ENCODE measurements at places on chromosomes 1 and 21.

GRCh38 chr1:225780134-225780533, 2.5 kb downstream of the SRP9 start:
- no peak overlapping the region for H3K4me3 ChIP-seq
- H3K27me3 ChIP-seq: no peaks in the 10 kb centered on the region
- H3K27ac ChIP-seq: no peak overlapping the region
- DNase-seq: no peak
- H3K36me3 ChIP-seq: peaks cover 2% of the 10 kb centered on the region

DNA sequence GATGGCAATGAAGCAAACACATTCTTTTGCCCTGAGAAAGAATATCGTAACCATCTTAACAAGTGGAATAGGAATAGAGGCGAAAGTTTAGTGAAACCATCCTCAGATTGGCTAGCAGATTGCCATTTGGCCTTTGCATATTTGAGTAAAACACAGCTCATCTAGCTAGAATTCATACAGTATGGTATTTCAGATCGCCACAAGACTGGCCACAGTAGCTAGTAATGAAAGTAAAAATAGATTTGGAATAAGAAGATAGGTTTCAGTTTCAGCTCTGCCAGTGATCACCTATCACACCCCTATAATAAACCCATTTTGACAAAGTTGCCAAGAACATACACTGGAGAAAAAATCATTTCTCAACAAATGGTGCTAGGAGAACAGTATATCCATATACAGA, 294.9 kb downstream of the LRRIQ3 start:
- H3K36me3 ChIP-seq: no peaks in the 10 kb centered on the region
- no peak for DNase-seq
- H3K4me3 ChIP-seq: no peak overlapping the region
- no peak overlapping the region for H3K27ac ChIP-seq
- H3K4me1 ChIP-seq: no peaks in the 10 kb centered on the region

GRCh38 chr1:89739013-89739843, 81.6 kb upstream of the LRRC8D start:
- no peaks in the 10 kb centered on the region for H3K27me3 ChIP-seq
- no peak overlapping the region for H3K4me3 ChIP-seq
- no peaks in the 10 kb centered on the region for H3K4me1 ChIP-seq
- no peaks in the 10 kb centered on the region for H3K36me3 ChIP-seq

GRCh38 chr21:39048574-39048973, 134.7 kb downstream of the PSMG1 start:
- no peak overlapping the region for H3K4me3 ChIP-seq
- no peak overlapping the region for H3K27ac ChIP-seq
- no peak for DNase-seq
- H3K4me1 ChIP-seq: no peaks in the 10 kb centered on the region
- H3K36me3 ChIP-seq: no peaks in the 10 kb centered on the region

DNA sequence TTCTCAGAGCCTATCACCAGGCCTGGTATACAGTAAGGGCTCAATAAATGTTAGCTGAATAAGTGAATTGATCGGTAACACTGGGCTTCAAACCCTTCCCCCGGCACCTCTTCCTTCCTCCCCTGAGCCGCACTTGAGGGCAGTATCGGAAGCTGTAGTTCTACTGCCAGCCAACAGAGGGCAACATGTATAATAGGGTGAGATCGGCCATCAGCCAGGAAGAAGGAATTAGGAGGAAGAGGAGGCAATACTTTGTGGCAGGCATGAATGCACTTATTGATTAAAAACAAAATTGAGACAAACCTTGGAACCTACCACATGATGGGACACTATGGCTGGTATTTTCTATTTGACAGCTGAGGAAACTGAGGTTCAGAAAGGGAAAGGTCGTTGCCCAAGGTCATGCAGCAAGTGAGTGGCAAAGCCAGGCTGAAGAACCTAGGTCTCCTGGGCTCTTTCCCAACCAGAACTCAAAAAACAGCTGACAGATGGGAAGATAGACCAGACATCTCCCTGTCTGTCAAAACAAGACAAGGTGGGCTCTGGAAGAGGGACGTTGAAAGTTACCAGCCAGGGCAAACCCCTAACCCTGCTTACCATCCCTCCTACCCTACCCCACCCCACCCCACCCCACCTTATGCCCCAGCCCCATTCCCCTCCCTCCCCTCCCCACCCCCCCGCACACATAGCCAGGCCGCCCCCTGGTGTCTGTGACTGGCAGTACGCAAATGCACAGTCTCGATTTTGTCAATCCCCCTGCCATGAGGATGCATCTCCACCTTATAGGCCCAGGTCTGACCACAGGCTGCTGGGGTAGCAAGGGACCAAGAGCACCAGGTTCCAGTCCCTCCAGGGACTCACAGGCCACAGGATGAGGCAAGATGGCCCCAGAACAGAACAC, 107.3 kb upstream of the RUNX3 start:
- no peaks in the 10 kb centered on the region for H3K27me3 ChIP-seq
- H3K4me3 ChIP-seq: no peak overlapping the region
- H3K4me1 ChIP-seq: peaks cover 10% of the 10 kb centered on the region
- no peaks in the 10 kb centered on the region for H3K36me3 ChIP-seq

DNA sequence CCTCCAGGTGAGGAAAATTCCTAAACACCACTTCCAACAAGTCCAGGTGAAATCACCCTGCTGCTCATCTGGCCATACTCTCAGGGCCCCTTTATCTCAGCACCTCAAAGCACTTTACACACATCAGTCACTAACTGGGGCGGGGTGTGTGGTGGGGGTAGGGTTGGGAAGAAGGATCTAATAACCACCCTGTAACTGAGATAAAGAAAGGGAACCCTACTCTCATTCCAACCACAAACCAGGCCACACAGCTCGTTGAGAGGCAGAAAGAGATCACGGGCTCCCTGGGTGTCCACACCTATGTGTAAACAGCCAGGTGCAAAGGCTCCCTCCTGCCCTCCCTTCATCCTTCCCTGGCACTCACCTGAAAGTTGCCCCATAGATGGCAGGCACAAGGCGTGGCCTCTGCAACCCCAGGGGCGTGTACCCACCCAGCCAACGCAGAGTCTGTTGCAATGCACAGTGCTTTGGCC, 20.4 kb downstream of the GPR161 start:
- peaks cover 31% of the 10 kb centered on the region for H3K4me1 ChIP-seq
- H3K4me3 ChIP-seq: no peak overlapping the region
- H3K27ac ChIP-seq: peak overlapping the region; percentile 61
- peak; percentile 63 for DNase-seq
- H3K36me3 ChIP-seq: no peaks in the 10 kb centered on the region

- no peak overlapping the region for H3K27ac ChIP-seq
- DNase-seq: no peak
- no peaks in the 10 kb centered on the region for H3K36me3 ChIP-seq
- no peak overlapping the region for H3K4me3 ChIP-seq
- H3K27me3 ChIP-seq: no peaks in the 10 kb centered on the region
These were observed 23.0 kb upstream of the DNAJC11 start for GRCh38 chr1:6724517-6725141.

GRCh38 chr1:12480748-12481362, 137.2 kb downstream of the DHRS3 start:
- H3K36me3 ChIP-seq: no peaks in the 10 kb centered on the region
- no peak for DNase-seq
- peaks cover 76% of the 10 kb centered on the region for H3K4me1 ChIP-seq
- no peak overlapping the region for H3K4me3 ChIP-seq
- H3K27me3 ChIP-seq: no peaks in the 10 kb centered on the region

GRCh38 chr1:53401813-53402745, 57.1 kb upstream of the DMRTB1 start:
- no peak overlapping the region for H3K27ac ChIP-seq
- no peak overlapping the region for H3K4me3 ChIP-seq
- H3K27me3 ChIP-seq: no peaks in the 10 kb centered on the region
- no peaks in the 10 kb centered on the region for H3K36me3 ChIP-seq
- DNase-seq: no peak
- H3K4me1 ChIP-seq: no peaks in the 10 kb centered on the region

DNA sequence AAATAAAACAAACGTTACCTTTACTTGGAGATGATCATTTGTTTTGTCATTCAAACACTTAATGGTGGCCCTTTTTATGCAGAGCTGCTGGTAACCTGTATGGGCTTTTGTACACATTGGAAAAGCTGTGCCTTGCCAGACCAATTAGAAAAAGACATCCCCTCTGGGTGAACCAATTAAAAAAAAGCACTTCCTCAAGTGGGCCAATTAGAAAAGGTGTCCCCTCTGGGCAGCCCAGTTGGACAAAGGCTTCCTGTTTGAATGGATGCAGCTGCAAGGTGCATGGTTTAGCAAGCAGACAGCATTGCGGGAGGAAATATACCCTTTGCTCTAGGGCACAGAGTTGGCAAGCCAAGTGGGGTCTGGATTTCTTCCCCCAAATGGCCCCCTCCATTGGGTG, 21.6 kb downstream of the HUNK start:
- no peaks in the 10 kb centered on the region for H3K36me3 ChIP-seq
- H3K27ac ChIP-seq: peak overlapping the region; percentile 76
- no peaks in the 10 kb centered on the region for H3K27me3 ChIP-seq
- no peak for DNase-seq

GRCh38 chr21:38989379-38989744, 183.6 kb downstream of the ETS2 start:
- DNase-seq: no peak
- no peaks in the 10 kb centered on the region for H3K36me3 ChIP-seq
- no peak overlapping the region for H3K27ac ChIP-seq
- no peaks in the 10 kb centered on the region for H3K27me3 ChIP-seq

DNA sequence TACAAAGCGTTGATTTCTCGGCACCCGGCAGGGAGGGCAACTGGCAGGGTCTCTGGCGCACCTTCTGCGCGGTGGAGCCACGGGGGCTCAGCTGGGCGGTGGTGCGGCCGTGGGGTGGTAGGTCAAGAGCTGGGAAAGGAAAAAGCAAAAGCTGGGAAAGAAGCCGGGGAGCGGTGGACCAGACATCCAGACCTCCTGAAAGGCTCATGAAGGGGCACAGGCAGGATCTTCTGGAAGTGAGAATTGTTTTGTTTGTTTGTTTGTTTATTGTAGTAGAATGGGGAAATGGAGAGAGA, 7.2 kb upstream of the RNU1-1 start:
- H3K4me1 ChIP-seq: no peaks in the 10 kb centered on the region
- no peak overlapping the region for H3K27ac ChIP-seq
- H3K27me3 ChIP-seq: peaks cover 4% of the 10 kb centered on the region

GRCh38 chr1:158251163-158251562, 3.1 kb upstream of the CD1A start:
- no peak overlapping the region for H3K4me3 ChIP-seq
- H3K27ac ChIP-seq: no peak overlapping the region
- no peak for DNase-seq
- H3K4me1 ChIP-seq: no peaks in the 10 kb centered on the region

DNA sequence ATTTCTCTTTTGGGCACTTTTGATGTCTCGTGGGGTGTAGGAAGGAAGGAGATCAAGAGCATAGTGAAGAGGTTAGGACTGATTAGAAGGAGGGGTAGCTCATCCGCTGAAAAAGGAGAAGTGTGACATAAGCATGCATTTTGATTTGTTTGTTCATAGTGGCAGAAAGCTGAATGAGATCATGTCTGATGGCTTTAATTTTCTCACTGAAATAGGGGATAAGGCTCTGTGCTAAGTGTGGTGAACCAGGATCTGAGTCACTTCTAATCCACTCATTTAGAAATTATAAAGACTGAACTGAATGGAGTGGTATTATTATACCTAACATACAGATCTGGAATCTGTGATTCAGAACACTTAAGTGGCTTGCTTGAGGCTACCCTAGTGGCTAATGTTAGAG, 344.5 kb downstream of the PDE4B start:
- H3K4me3 ChIP-seq: no peak overlapping the region
- H3K27me3 ChIP-seq: no peaks in the 10 kb centered on the region
- no peak for DNase-seq
- no peaks in the 10 kb centered on the region for H3K4me1 ChIP-seq
- H3K36me3 ChIP-seq: no peaks in the 10 kb centered on the region

GRCh38 chr1:78072216-78072615, 26.4 kb downstream of the GIPC2 start:
- DNase-seq: no peak
- no peak overlapping the region for H3K4me3 ChIP-seq
- peaks cover 30% of the 10 kb centered on the region for H3K4me1 ChIP-seq

GRCh38 chr1:40384413-40384762, 10.9 kb downstream of the SMAP2 start:
- peak overlapping the region; percentile 77 for H3K27ac ChIP-seq
- peaks cover 95% of the 10 kb centered on the region for H3K4me1 ChIP-seq
- no peaks in the 10 kb centered on the region for H3K27me3 ChIP-seq
- H3K4me3 ChIP-seq: no peak overlapping the region

DNA sequence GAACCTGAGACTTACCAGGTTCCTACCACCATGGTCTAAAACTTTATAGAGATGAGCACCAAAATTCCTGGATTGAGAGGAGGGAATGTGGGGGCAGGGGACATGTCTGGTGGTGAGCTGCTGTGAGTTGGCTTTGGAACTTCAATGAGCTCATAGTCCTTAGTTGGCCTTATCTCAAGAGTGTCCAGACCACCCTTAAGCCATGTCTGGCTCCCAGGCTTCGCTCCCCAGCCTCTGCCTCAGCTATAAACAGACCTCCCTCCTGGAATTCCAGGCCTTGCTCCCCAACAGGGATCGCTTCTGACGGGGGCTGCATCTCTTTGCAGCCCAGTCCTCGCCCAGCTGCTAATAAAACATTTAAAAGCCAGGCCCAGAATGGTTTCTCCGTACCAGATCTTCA, 19.5 kb downstream of the ATF3 start:
- no peaks in the 10 kb centered on the region for H3K36me3 ChIP-seq
- H3K4me3 ChIP-seq: no peak overlapping the region
- DNase-seq: no peak
- H3K27ac ChIP-seq: no peak overlapping the region
- no peaks in the 10 kb centered on the region for H3K27me3 ChIP-seq

DNA sequence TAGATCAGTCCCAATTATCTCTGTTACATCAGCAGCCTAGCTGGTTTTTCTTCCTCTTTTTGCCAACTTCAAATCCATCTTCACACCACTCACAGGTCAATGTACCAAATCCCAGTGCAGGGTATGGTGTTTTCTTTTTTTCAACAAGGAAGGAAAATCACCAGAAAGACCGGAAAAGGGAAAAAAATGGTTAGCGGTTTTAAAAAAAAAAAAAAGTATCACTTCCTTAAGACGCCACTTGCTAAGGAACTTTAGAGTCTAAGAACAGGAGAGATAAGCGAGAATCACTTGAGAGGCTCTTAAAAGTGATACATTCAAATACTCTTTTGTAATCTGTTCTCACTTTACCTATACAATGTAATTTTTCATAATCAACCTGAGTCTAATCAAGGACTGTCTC, 3.1 kb upstream of the OR10J1 start:
- H3K36me3 ChIP-seq: no peaks in the 10 kb centered on the region
- H3K27me3 ChIP-seq: no peaks in the 10 kb centered on the region
- DNase-seq: no peak

DNA sequence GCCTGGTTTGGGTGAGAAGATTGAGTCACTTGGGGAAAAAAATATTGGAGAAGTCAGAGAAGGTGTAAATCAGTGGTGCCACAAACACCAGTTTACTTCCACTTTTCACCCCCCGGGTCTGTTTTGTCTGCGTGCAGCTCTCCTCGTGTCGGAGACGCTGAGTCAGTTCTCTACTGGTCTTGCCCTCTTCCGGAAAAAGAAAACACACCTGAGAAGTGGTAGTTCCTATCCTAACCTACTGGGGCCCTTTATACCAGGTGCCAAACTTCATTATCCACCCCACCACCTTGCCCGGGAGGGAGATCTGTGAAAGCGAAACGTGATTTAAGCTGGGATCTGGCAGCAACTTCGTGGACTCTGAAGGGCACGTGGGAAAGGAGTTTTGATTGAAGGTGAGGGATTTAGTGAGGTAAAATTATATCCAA, 855 bp upstream of the IVNS1ABP start:
- no peaks in the 10 kb centered on the region for H3K36me3 ChIP-seq
- H3K4me3 ChIP-seq: no peak overlapping the region
- no peaks in the 10 kb centered on the region for H3K27me3 ChIP-seq
- DNase-seq: peak; percentile 50
- H3K27ac ChIP-seq: peak overlapping the region; percentile 92

GRCh38 chr1:187122566-187122965, 293.8 kb downstream of the PLA2G4A start:
- H3K4me3 ChIP-seq: no peak overlapping the region
- H3K36me3 ChIP-seq: no peaks in the 10 kb centered on the region
- no peak for DNase-seq
- no peaks in the 10 kb centered on the region for H3K4me1 ChIP-seq
- H3K27ac ChIP-seq: no peak overlapping the region
